Karpas-422 (cell line): ENCODE measurements at places on chromosomes 2 and 18.

DNA sequence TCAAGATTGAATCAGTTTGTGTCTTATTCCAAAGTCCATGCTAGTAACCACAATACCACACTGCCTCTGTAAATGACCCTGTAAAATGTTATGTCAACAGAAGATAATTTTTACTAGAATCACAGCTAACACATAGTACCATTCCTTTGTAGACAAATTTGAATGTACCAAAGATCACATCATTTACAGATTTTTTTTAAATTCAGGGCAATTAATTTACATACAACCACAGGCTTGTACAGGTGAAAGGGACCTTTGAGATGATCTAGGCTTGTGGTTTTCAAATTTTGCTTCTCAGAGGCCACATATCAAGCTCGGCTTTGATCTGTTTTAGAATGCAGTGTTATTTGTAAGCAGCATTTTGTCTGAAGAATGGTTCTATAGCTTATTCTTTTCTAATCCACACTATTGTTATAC lies 63.8 kb upstream of the PPM1B start:
- H3K4me1 ChIP-seq, result 0 out of 2 replicates have a peak, but pooled peaks cover 2% of the 10 kb centered on the region
- no peak overlapping the region for H3K27ac ChIP-seq
- H3K36me3 ChIP-seq, result no peaks in the 10 kb centered on the region

DNA sequence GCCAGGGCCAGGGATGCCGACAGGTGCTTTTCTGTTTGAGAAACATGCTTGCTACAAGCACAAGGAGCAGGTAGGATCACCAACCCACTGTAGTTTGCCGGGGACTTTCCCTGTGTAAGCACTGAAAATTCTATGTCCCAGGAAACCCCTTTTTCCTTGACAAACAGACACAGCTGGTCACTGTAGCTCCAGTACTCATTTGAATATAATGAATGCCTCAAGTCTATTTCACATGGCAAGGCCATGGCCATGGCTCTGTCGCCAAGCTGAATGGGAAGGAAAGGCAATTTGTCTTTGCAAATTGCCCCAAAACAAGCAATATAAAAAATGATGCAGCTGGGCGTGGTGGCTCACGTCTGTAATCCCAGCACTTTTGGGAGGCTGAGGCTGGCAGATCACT lies 49.6 kb upstream of the IGFBP2 start:
- no peaks in the 10 kb centered on the region; the same call in 1 of the 2 replicates for H3K4me1 ChIP-seq
- no peak for DNase-seq
- no peak overlapping the region for H3K27ac ChIP-seq
- H3K4me3 ChIP-seq, result no peak overlapping the region
- no peaks in the 10 kb centered on the region for H3K36me3 ChIP-seq

GRCh38 chr2:144402251-144402650 lies 117.7 kb downstream of the ZEB2 start:
- H3K27ac ChIP-seq, result peak overlapping the region; percentile 50; the same call in 1 of the 2 replicates
- no peak overlapping the region for H3K4me3 ChIP-seq

- no peaks in the 10 kb centered on the region for H3K4me1 ChIP-seq
- no peaks in the 10 kb centered on the region for H3K36me3 ChIP-seq
- no peak overlapping the region for H3K27ac ChIP-seq
Measured at GRCh38 chr2:210946395-210946794, 390.0 kb downstream of the CPS1 start.

DNA sequence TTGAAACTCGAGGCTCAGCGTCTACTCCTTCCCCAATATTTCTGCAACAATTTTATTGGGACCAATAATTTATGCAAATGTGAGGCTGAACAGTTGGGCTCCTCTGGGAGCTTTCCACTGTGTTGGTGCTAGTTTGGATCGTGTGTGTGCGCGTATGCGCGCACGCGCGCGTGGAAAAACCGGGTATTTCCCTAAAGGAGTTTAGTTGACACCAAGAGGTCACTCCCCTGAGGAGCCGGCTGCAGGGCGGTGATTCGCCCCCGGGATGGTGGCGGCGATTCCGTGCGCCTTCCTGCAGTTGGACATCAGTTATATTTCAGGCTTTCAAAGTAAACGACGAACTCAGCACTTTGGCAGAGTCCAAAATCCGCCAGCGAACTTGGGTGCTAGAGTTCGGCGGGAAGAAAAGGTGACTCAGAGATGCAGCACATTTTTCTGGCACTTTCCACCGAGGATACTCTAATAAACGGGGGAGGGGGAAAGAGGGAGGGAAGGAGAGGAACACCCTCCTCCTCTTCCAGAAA lies 186.5 kb upstream of the FANCL start:
- no peaks in the 10 kb centered on the region for H3K36me3 ChIP-seq
- H3K4me3 ChIP-seq, result peak overlapping the region; percentile 60
- H3K4me1 ChIP-seq, result peaks cover 8% of the 10 kb centered on the region; the same call in 1 of the 2 replicates

GRCh38 chr2:31282634-31283033 lies 48.7 kb downstream of the EHD3 start:
- H3K27ac ChIP-seq, result no peak overlapping the region
- no peak overlapping the region for H3K4me3 ChIP-seq
- no peak for DNase-seq

DNA sequence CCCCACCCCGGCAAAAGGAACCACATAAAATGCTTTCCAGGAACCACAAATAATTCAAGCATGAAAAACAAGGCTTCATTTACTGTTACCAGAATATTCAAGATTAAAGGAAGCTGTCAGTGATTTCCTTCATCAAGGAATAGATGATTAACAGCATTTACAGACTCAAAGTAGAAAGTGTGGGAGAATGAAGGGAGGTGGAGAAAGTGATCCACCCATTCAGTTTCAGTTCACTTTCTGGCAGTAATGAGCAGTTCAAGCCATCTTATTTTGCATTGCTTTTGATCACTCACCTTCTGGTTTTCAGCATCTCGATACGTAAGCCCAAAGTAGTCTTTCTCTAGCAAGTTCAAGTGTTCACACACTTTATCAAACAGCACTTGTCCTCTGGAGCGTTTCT lies 99.0 kb downstream of the EPB41L3 start:
- H3K4me1 ChIP-seq, result peaks cover 12% of the 10 kb centered on the region
- no peaks in the 10 kb centered on the region for H3K36me3 ChIP-seq
- no peak for DNase-seq
- no peaks in the 10 kb centered on the region for H3K27me3 ChIP-seq
- H3K4me3 ChIP-seq, result no peak overlapping the region
- H3K27ac ChIP-seq, result no peak overlapping the region

- H3K27ac ChIP-seq, result no peak overlapping the region
- H3K36me3 ChIP-seq, result no peaks in the 10 kb centered on the region
- H3K4me3 ChIP-seq, result no peak overlapping the region
- no peak for DNase-seq
- H3K27me3 ChIP-seq, result no peaks in the 10 kb centered on the region
- H3K4me1 ChIP-seq, result no peaks in the 10 kb centered on the region; the same call in 1 of the 2 replicates
Measured at GRCh38 chr18:74692367-74693013, 94.8 kb downstream of the ZNF407 start.

- no peak overlapping the region for H3K27ac ChIP-seq
- H3K4me1 ChIP-seq, result no peaks in the 10 kb centered on the region
- DNase-seq, result no peak
Measured at GRCh38 chr2:42775186-42775585, 11.3 kb upstream of the OXER1 start.

GRCh38 chr18:24782566-24782965 lies 322.1 kb downstream of the HRH4 start:
- no peaks in the 10 kb centered on the region for H3K36me3 ChIP-seq
- H3K4me1 ChIP-seq, result no peaks in the 10 kb centered on the region
- H3K27ac ChIP-seq, result no peak overlapping the region

GRCh38 chr2:128402911-128403670 lies 84.4 kb upstream of the HS6ST1 start:
- DNase-seq, result no peak
- H3K4me3 ChIP-seq, result no peak overlapping the region
- no peaks in the 10 kb centered on the region for H3K36me3 ChIP-seq
- no peaks in the 10 kb centered on the region for H3K27me3 ChIP-seq
- no peak overlapping the region for H3K27ac ChIP-seq

DNA sequence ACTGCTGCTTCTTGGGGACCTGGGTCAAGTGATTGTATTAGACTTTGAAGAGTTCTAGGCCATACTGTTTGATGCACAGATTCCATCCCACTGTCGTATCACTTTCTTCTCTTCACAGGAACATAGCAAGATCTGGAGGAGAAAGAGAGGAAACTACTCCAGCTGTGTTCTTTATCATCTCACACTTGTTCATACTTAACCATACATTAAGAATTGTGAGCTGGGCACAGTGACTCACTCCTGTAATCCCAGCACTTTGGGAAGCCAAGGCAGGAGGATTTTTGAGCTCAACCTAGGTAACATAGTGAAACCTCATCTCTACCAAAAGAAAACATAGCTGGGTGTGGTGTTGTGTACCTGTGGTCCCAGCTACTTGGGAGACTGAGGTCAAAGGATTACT lies 111.7 kb downstream of the PARD3B start:
- no peak overlapping the region for H3K4me3 ChIP-seq
- H3K27me3 ChIP-seq, result no peaks in the 10 kb centered on the region
- no peaks in the 10 kb centered on the region for H3K36me3 ChIP-seq
